ENCODE measurements at places on chromosomes 5 and 9.

DNA sequence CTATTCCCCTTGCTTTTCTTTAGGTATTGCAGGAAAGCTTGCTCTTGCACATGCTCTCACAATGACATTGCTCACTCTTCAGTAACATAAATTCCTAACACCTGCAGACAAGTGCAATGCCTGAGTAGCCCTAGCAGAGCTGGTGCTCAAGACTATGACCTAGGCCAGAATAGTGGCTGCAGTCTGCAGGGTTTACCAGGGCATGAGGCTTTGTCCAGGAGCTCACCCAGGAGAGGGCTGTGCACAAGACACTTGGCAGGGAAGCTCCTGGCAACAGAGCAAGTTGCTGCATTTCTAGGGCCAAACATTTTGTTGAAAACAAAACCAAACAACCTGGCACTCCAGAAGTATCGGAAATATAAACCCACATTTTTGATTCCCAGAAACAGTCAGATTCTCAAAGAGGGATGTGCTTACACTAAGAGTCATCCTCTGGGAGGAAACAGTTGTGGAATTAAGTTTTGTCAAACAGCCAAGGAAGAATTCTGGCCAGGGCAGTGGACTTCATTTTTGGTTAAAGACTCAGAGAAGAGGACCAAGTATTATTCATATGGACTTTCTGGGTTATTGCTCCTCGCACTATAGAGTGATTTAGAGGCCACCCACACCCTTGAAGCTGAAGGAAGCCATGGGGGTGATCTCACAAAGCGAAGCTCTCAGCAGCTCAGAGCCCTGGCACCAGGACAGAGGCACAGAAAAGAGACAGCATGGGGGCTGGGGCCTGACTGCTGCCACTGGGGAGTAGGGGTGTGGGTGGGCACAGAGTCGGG lies 44.9 kb downstream of the MACROH2A1 start:
- no peak for DNase-seq

DNA sequence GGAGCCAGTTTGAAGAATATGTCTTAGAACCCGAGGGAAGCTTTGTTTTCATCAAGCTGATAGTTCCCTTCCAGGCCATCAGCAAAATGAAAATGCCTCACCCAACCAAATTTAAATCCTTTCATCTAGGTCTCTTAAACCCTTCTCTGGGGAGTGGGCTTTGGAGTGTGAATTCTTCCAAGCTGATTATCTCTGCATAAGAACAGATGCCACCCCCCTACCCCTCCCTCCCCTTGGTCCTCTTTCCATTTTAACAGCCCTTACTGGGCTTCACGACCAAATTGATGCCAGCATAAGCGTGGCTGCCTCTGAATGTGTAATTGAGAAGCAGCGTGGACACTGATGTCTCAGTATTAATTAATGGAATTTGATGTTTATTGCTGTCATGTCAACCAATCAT lies 509.7 kb upstream of the CLINT1 start:
- no peak for DNase-seq

DNA sequence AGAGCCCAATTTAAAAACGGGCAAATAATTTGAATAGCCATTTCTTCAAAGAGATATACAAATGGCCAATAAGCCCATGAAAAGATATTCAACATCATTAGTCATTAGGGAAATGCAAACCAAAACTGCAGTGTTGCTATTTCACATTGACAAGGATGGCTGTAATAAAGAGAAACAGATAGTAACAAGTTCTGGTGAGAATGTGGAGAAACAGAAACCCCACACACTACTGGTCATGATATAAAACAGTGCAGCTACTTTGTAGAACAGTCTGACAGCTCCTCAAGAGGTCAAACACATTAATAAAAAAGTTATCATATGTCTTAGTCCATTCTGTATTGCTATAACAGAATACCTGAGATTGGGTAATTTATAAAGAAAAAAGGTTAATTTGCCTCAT lies 237.0 kb upstream of the GRAMD2B start:
- DNase-seq = no peak

DNA sequence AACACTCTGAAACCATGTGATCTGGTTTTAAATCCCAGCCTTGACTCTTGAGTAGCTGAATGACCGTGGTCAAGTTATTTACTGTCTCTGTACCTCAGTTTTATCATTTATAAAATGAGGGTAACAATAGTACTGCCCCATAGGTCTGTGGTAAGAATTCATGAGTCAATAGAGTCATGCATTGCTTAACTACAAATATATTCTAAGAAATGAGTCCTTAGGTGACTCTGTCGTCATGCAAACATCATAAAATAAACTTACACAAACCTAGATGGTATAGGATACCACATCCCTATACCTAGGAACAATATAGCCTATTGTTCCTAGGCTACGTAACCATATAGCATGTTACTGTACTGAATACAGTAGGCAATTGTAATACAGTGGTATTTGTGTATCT lies 20.3 kb upstream of the ABCA1 start:
- no peak for DNase-seq

- DNase-seq = no peak
These were observed 43.1 kb downstream of the GNG10 start for GRCh38 chr9:111704503-111704902.

- no peak for DNase-seq
These were observed 288.4 kb downstream of the CAAP1 start for GRCh38 chr9:26604076-26604662.

- no peak for DNase-seq
These were observed 22.2 kb downstream of the SCAI start for GRCh38 chr9:125121146-125121545.

GRCh38 chr9:109652971-109653370 lies 127.0 kb upstream of the PALM2AKAP2 start:
- no peak for DNase-seq

GRCh38 chr5:132495667-132496190 lies 5.2 kb upstream of the IRF1 start:
- DNase-seq = peak; percentile 79

DNA sequence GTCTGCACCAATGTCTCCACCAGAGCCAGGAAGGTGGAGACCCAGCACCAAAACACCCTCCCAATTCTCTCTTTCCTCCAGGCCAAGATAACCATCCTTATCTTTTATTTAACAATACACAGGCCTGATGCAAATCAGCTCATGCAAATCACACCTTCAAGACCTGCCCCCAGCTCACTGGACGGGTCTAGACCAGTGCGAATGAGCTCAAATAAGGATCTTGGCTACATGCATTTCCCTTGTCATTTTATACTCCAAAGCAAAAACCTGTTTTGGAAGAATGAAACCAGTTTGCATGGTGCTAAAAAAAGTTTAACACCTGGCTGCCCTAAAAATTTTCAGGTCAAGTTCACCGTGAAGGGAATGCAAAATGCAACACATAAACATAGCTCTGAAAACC lies 31.9 kb upstream of the DAPK1 start:
- no peak for DNase-seq

GRCh38 chr5:50318220-50318619 lies 122.9 kb downstream of the EMB start:
- no peak for DNase-seq

- no peak for DNase-seq
These were observed 27.6 kb downstream of the ATP10B start for GRCh38 chr5:160824301-160825001.

DNA sequence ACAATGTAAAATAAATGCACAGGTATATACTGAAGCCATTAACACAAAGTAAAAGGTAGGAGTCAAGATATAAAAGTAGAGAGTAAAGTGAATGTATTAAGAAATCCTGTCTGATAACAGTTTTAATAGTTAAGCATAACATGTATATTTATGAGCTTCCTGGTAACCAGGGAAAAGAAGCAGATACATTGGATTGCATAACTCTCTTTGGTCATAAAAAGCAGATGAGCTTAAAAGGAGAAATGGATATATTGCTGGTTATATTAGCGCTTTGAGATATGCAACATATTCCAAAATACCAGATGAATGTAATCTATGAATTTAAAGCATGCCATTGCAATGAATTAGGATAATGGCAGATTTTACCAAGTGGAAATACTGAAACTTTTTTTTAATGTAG lies 6.2 kb upstream of the TNFSF8 start:
- DNase-seq = no peak

- no peak for DNase-seq
These were observed 60.9 kb upstream of the IL17B start for GRCh38 chr5:149439899-149440542.

DNA sequence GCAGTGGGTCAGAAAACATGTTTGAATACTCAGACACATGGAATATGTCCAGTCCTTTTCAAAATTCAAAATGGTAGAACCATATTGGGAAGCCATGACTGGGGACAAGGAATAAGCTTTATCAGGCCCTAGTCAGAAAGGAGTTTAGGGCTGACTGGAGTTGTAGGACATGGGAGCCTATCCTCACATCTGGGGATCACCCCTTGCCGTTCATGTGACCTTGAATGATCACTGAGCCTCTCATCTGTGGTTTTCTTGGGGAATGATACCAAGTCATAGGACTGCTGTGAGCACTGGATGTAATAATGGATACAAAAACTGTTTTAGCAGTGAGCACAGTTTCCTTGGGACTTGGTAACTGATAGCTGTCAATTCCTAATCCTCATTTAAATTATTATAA lies 84.7 kb downstream of the IQGAP2 start:
- no peak for DNase-seq

DNA sequence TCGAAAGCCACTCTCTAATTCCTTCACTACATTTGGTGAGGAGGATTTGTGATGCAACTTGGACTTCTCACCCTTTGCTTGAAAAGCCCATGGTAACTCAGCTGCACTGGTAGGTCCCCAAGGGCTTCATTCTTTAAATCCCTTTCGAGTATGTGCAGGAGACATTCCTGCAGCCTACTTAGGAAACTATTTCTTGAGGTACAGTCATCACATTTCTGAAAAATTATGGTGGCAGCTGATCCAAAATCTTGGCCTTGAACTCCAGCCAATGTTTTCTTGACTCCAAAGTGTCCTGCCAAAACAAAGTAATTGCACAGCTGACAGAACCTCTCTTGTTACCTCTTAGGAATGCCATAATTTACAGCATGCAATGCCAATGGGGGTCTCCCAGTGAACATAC lies 99.7 kb downstream of the NPR3 start:
- DNase-seq = no peak

- no peak for DNase-seq
These were observed 25.0 kb downstream of the NDFIP1 start for GRCh38 chr5:142133330-142134206.

GRCh38 chr5:102453716-102454115 lies 45.1 kb downstream of the SLCO6A1 start:
- DNase-seq = no peak

- no peak for DNase-seq
These were observed 1.5 kb downstream of the NSMF start for GRCh38 chr9:137457406-137458193.

DNA sequence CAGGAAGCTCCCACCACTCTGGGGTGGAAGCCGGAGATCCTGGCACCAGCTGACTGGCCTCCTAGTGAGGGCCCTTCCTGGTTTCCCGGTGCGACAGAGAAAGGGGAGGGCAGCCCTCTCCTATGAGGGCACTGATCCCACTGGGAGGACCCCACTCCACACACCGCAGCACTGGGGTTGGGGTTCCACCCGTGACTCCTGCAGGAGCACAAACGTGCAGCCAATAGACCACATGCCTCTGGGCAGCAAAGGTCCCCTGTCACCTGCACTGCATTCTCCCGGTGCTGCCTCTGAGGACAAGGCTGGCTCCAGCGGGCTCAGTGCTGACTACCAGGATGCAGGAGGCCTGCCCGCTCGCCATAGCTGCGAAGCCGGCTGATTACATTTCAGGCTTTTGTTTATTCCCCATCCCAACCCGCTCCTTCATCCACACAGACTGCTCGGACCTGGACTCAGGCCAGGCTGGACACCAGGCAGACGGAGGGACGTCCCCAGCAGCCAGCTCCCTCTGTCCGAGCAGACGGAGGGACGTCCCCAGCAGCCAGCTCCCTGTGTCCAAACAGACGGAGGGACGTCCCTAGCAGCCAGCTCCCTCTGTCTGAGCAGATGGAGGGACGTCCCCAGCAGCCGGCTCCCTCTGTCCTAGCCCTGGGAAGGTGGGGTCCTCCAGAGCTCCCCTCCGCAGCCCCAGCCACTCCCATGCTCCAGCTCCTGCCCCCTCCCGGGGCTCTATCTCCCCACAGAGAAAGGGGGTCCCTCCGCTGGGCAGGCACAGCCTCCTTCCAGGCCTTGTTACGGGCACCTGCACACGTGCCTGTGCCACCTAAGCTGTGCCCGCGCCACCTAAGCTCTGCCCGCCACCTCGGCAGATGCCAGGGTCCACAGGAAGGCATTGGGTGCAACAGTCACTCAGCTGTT lies 8.8 kb upstream of the CEP72 start:
- no peak for DNase-seq

GRCh38 chr5:90528601-90529193 lies 687 bp downstream of the LYSMD3 start:
- DNase-seq = peak; percentile 50

GRCh38 chr5:174198541-174198940 lies 153.0 kb downstream of the NSG2 start:
- no peak for DNase-seq

GRCh38 chr9:4591123-4591500 lies 71.0 kb upstream of the PLPP6 start:
- DNase-seq = no peak

- no peak for DNase-seq
These were observed 160.2 kb downstream of the CNTLN start for GRCh38 chr9:17294822-17295624.

GRCh38 chr5:126972062-126972895 lies 58.1 kb downstream of the MARCHF3 start:
- DNase-seq = no peak

- DNase-seq = no peak
These were observed 8.3 kb downstream of the KLHL3 start for GRCh38 chr5:137727623-137728022.

- DNase-seq = no peak
These were observed 258.0 kb downstream of the NSG2 start for GRCh38 chr5:174303437-174304045.

DNA sequence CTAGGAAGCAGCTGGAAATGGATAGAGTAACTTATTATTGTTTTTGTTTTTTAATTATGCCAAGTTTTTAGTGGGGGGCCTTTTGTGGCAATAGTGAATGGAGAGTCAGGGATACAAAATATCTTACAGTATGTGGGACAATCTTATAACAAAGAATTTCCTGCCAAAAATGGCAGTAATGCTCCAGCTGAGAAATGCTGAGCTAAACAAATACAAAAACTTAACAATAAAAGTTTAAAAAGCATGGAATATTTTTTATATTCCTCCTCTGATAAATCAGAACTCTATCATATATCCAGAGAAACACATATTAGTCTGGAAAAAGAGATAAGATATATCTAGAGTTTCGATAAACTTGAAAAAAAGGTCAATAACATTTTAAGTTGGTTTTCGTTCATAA lies 110.6 kb downstream of the TMEM161B start:
- no peak for DNase-seq

- DNase-seq = no peak
These were observed 9.8 kb upstream of the PHYKPL start for GRCh38 chr5:178242416-178242815.

DNA sequence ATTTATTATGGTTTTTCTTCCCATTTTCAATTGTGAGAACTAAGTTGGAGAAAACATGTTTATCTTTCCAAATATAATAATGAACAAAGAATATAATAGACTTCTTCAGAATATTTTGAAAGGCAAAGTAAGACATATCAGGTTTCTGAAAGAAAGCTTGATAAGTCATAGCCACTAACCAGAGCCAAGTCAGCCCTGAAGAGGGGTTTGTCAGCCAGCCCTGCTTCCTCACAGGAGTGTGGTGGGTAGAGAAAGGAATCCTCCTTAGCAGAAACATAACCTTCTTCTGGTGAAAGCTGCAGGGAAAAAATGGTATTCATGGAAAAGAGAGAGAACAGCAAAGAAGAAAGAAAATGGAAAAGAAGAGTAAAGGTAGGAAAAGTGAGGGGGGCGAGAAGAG lies 93.4 kb downstream of the MPDZ start:
- DNase-seq = no peak

GRCh38 chr5:123365156-123365555 lies 58.0 kb downstream of the CEP120 start:
- peak; percentile 29 for DNase-seq
